ENCODE measurements at places on chromosomes 3 and 15.

DNA sequence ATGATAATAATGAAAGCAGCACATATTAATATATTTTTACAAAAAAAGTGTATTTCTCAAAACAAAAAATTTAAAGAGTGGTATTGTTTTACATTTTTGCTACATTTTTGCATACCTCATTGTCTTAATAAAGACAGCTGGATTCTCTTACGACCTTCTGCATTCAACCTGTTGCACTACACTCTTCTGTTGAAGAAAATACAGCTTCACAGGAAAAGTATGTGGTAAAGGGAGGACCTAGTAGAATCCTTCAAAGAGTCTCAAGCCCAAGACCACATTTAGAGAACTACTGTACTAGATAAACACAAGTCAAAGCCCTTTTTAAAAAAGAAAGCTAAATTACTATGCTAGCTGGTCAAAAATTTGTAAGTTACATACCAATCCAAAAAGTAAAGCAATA lies 7.9 kb downstream of the ZNF280D start:
- DNase-seq = no peak

- DNase-seq = no peak
Observed at GRCh38 chr3:174204765-174205164, 654.4 kb upstream of the NAALADL2 start.

DNA sequence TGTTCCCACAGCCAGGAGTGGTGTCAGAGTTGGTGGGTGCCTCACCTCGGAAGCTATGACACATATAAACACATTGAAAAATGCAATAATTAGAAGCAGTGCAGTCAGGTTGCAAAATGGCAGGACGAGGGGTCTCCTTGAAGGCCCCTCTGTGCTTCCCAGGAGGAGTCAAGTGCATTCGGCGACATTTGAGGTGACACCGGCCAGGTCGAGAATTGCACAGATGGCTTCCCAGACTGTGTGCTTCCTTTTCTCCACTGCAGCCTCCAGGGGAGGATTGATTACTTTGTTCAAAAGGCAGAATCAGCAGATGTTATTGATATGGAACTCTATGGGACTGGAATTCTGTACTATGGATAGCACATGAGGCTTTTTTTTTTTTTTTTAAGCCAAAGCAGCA lies 163.2 kb downstream of the MINAR1 start:
- DNase-seq = no peak

DNA sequence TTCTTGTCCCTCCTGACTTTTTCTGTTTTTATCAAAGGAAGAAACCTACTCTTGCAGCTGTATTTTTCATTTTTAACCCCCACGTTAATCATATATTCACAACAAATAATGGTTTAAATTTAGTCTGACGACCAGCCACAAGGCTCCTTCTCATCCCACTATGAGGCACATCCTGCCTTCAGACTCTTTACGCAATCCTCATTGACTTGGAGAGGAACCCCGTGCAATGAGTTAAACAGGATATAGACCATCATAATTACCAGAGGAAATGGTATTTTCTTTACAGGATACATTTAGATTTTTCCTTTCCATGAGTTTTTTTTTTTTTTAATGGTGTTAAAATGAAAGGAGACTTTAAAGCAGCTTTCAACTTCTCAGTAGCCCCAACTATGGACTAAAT lies 68.5 kb downstream of the WWTR1 start:
- no peak for DNase-seq

- DNase-seq = no peak
Observed at GRCh38 chr3:190854062-190854461, 8.4 kb downstream of the GMNC start.

GRCh38 chr3:194565597-194566190 lies 67.5 kb downstream of the TMEM44 start:
- DNase-seq = no peak

DNA sequence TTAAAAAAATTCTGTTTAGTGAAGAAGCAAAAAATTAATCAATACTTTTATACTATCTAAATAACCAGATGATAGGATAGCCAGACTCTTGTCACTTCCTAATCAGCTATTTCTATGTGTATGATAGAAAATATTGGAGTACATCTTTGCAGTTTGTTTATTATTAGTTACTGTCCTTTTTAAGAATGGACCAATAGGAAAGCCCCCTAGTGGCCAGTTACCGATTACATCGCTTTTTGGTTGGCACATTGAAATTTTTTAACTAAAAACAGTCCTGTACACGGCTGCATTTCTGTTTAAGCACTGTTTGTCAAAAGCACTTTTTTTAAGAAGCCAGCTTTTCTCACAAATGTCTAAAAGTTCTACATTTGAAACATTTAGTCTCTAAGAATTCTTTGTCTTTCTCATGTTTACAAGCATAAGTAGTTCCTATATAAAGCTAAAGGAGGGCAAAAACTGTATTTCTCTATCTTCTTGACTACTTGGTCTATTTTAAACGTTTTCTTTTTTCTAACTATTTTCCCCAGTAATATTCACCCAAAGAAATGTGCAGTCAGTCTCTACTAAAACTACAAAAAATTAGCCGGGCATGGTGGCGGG lies 253.2 kb upstream of the LRTM1 start:
- no peak for DNase-seq

DNA sequence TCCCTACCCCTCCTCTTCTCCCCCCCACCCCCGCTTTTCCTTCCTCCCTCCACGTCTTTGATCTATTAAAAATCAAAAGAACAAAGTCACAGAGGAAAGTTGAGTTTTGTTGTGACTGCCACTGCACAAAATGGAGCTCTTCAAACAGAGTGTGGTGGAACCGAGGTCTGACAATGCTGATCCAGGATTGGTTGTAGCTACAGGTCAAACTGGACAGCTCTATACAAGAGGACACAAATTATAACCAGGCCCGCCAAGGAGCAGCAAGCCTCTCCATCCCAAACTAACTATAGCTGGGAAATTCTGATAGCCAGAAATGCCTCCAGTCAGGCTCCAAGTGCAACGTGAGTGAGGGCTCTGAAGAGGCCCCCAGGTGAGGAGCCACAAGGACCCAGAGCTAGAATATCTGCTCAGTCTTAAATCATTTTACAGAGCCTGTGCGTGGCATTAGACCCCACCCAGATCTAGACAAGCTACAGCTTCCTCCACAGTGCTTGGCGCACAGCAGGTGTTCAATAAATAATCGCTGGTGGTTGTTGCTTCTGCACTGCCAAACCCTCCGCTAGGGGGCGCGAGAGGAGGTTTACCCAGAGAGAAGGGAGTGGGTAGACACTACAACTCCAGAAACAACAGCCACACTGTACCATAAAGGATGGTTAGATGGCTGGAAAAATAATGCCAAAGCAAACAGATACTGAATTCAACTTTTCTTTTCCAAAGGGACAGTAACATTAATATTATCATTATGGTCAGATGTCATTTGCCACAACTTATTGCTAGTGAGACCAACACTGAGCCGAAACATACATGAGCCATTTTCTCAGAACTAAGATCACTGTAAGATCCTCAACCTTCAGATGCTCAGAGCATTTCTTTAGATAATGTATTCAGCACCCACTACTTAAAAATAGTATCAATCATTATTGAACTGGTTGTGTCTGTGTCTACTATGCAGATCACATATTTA lies 44.6 kb downstream of the ZIC4 start:
- DNase-seq = no peak

DNA sequence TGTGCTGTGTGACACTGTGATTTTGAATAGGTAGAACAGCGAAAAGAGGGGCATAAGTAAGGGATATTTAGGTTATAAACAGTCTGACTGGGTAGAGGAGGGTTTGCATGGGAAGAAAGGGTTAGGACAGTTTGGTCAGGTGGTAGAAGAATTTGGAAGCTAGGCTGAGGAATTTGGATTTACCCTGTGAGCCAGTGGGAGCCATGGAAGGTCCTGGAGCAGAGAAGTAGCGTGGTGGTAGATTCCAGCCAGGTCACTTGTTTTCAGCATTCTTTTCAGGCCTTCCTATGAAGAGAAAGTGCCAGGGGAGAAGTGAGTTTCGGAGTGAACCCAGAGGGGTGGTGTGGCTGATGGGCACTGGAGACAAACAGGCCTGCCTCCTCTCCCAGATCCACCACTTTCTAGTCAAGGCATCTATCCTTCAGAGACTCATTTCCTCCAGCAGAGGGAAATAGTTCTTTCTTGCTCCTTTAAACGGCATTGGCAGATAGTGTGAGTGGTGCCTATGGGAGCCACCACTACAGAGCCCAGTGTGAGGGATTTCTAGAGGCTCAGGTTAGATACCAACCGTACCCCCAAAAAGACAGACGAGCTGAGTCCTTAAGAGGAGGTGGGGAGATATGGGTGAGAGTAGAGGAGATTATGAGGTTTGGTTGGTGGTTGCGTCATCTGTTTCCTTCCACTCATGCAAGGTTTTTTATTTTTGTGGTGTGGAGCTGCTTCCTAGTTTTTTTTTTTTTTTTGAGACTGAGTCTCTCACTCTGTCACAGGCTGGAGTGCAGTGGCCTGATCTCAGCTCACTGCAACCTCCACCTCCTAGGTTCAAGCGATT lies 21.2 kb downstream of the PXK start:
- DNase-seq = no peak

GRCh38 chr3:14438929-14439328 lies 36.5 kb downstream of the SLC6A6 start:
- DNase-seq = no peak

- DNase-seq = no peak
Observed at GRCh38 chr15:63387748-63388493, 6.3 kb upstream of the CA12 start.

DNA sequence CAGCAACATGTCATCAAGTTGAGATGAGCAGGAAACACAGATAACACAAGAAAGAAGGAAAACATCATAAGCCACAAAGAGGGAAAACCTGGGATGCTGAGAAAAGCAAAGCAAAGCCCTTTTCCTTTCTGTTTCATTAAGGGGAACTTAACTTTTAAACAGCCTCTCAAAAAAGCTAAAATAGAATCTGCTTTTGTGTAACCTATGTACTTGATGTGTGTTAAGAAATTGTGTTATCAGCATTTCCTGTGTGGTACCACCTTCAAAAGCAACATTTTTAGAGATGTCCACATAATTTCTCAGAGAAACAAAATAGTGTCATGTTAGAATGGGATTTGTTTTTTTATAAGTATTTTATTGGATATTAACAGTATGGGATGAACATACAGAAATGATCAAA lies 206.2 kb downstream of the IL20RB start:
- peak; percentile 3 for DNase-seq

- no peak for DNase-seq
Observed at GRCh38 chr15:52540374-52541012, 11.8 kb upstream of the MYO5A start.

DNA sequence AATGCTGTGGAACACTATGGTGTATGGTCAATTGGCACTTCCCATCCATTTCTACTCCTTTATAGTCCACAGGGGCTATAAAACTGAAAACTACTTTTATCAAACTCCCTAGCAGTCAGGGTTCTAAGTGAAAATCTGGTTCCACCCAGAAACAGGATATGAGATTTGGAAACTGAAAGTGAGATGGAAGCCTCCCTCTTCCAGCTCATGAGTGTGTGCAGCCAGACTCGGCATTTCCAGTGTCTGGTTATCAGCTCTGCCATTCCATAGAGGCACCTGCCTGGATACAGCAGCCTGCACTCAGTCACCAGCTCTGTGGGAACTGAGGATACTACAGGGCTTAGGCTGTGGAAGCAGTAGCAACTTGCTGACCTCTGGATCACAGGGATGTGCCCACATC lies 14.7 kb upstream of the PLA2G4F start:
- DNase-seq = no peak
